ENCODE measurements at places on chromosomes 6 and 20.

- DNase-seq = no peak
Observed at GRCh38 chr6:10884245-10884972, 2.4 kb upstream of the SYCP2L start.

DNA sequence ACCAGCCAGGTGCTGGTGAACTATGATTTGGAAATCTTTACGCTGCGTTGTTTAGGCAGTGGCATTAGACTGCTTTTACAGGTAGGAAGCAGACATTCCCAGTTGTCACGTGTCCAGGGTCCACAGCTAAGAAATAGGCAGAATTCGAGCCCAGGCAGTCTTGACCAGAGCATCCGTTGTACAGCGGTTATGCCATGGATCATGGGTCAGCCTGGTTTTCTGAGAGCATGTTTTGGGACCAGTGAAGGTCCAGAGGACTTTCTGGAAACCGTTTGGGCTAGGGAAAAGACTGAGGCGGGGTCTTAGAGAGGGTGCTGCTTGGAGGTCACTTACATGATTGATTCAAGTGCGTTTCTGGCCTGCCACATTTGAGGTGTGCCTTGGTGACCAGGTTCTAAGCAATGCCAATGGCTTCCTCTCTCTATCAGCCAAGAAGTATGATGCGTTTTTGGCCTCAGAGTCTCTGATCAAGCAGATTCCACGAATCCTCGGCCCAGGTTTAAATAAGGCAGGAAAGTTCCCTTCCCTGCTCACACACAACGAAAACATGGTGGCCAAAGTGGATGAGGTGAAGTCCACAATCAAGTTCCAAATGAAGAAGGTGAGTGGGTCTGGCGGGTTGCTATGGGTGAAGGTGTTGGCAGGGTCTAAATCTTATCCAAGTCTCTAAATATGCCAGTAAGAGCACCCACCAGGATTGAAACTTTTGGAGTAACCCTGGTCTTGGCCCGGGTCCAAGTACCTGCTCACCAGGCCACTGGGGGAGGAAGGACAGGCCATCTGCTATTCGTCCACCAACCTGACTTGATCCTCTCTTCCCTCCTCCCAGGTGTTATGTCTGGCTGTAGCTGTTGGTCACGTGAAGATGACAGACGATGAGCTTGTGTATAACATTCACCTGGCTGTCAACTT is 1.8 kb downstream of the RPL10A start:
- DNase-seq = no peak

DNA sequence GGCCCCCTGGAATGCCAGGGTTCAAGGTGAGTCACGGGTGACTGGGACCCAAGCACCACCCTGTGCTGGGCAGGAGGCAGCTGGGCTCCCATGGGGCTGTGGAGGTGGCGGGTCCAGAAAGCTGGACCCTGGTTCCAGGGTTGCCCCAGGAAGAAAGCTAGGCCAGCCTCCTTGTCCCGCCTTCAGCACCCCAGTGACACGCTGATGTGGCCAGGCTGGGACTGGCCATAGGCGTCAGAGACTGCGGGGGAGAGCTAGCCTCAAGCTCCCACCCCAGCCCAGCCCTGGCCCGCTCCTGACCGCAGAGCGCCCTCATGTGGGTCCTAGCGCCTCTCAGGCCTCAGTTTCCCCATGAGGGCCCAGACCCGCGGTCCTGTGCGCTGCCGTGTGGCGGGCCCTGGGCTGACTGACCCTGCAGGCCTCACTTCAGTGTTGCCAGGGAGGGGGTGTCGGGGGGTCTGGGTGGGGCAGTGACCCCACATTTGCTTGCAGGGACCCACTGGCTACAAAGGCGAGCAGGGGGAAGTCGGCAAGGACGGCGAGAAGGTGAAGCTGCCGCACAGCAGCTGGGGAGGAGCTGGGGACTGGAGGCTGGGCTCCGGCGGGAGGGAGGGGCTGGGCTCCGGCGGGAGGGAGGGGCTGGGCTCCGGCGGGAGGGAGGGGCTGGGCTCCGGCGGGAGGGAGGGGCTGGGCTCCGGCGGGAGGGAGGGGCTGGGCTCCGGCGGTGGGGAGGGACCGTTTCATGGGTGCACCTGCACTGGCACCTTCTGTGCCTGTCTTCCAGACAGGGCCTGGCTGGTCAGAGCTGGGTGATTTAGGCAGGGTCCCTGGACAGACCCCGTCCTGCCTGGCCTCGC is 7.9 kb downstream of the COL9A3 start:
- peak; percentile 58 for DNase-seq

DNA sequence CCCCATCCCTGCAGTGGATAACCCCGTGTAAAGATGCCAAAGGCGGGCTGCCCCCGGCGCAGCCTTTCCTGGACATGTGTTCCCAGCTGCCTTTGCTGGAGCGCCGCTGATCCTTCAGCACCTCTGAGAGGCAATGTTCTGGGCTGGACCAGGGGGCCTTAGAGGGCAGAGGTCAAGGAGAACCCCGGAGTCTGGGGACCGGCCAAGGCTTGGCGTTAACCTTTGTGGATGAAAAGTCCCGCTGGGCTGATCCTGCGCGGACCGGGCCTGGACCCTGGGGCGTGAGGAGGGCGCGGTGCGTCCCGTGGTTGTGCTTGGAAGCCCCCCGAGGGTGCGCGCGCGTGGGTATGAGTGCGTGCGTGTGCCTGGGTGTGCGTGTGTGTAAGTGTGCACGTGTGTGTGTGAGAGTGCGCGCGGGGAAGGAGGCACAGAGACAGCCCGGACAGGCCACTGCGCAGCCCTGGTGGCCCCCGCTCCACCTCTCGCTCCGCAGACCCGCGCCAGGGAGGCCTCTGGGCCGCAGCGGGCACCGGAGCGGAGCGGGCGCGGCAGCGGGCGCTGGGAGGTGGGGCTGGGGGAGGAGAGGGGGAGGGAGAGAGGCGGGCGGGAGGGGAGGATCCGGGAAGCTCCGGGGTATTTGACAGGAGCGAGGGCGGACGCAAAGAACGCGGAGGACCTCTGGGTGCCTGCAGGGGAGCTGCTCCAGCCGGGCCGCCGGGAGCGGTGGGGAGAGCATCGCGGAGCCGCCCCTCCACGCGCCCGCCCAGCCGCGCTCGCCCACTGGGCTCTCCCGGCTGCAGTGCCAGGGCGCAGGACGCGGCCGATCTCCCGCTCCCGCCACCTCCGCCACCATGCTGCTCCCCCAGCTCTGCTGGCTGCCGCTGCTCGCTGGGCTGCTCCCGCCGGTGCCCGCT is at the start of gene SMOC2:
SMOC2 (plus strand) TSS at position 665 of the 914 bp plus-strand sequence; CDS start at position 852, 187 bp downstream.
- DNase-seq = no peak

DNA sequence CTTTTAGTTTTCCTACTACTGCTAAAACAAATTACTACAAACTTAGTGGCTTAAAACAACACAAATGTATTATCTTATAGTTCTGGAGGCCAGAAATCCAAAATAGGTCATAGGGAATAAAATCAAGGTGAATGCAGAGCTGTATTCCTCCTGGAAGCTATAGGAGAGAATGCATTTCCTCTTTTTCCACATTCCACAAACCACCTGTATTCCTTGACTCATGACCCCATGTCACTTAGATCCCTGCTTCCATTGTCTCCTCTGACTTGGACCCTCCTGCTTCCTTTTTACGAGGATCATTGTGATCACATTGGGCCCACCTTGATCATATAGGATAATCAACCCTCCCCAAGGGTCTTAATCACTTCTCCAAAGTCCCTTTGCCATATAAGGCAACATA is 200.8 kb downstream of the KCNQ5 start:
- DNase-seq = no peak

- DNase-seq = peak; percentile 46
Observed at GRCh38 chr6:7910654-7911344, at the start of gene TXNDC5. Gene TXNDC5, minus strand, starts transcription at chr6:7910788. Its CDS starts 12 bp downstream, at chr6:7910776.

DNA sequence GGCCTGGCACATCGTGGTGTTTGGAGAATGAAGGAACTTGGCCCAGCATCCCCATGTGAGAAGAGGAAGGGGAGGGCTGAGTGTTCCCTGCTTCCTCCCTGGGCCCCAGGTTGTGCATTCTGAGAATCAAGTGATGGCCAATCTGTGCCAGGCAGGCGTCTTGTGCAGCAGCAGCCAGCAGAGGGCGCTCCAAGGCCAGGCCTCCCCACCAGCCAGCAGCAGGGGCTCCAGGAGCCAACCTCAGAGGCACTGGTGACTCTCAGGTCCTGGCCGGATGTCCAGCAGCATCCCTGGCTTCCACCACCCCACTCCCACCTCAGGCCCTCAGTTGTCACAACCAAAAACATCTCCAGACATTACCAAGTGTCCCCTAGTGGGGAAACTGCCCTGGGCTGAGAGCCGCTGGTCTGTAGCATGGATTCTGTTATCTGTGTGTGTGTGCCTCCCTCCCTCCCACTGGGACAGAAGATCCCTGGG is 192.0 kb downstream of the PREX1 start:
- DNase-seq = peak; percentile 38

- DNase-seq = no peak
Observed at GRCh38 chr6:108623995-108624394, 63.3 kb downstream of the FOXO3 start.

GRCh38 chr20:16020971-16021370 is 552.3 kb downstream of the KIF16B start:
- no peak for DNase-seq

Data from CD4-positive, alpha-beta T cell treated with Interleukin-4 for 4 hours (primary cell).